Activated T-cell treated with anti-CD3 and anti-CD28 coated beads for 1 hour (primary cell): ENCODE measurements at places on chromosomes 12 and 14.

DNA sequence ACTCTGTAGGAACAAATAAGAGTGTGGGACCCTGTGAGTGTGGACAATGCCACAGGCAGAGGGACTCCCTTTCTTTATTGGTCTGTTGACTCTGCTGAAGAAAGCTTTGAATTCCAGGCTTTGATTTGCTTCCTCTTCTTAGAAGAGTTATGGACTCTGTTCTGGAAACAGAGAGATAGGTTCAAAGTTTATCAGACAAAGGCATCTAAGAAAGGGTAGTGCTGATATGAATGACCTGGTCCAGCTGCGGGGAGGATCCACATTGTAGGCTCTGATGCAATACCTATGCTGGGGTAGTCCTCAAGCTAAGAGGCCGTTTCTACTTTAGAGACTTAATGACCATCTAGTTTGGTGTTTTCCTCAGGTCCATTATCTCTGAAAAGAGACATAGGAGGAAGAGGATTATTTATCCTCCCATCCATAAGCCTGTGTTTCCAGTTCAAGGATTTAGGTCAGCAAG lies 10.7 kb upstream of the IKZF4 start:
- DNase-seq, result no peak

DNA sequence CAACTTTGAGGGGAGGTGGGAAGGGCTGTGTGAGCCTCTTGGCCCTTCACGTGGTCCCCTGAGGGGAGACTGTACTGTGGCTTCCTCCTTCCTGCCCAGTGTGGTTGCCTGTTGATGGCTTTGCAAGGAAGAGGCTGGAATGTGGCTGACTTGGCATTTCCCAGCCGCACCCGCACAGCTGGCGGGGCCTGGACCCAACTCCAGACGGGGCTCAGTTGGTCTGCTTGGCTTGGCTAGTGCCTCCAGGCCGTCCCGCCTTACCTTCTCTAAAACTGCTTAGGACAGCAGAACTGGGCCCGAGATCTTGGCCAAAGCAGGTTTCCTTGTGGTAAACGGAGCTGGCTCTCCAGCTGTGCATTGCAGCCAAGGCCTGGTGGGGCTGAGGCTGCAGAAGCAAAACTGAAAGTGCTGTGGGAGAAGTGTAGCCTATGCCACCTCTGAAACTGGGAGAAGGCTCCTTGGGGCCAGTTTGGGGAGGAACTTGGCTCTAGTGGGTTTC lies 139.5 kb downstream of the SMOC1 start:
- DNase-seq, result no peak

DNA sequence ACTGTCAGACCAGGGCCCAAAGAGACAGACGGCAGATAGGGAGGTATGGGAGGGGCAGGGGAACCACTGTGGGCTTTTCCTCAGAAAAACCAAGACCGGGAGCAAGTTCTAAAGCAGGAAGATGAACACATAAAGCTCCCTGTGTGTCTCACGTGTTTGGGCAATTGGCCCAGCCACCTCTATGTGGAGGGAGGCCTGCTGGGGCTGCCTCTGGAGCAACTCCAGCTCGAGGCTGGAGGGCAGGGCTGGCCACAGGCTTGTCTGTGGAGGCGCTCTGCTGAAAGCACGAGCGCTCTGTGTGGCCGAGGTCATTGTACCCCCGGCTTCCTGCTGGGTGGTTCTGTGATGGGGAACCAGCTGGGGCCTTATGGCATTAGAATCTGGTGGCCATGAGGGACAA lies 36.4 kb downstream of the TRAFD1 start:
- DNase-seq, result no peak

GRCh38 chr14:64752909-64753308 lies 48.7 kb downstream of the PLEKHG3 start:
- no peak for DNase-seq

DNA sequence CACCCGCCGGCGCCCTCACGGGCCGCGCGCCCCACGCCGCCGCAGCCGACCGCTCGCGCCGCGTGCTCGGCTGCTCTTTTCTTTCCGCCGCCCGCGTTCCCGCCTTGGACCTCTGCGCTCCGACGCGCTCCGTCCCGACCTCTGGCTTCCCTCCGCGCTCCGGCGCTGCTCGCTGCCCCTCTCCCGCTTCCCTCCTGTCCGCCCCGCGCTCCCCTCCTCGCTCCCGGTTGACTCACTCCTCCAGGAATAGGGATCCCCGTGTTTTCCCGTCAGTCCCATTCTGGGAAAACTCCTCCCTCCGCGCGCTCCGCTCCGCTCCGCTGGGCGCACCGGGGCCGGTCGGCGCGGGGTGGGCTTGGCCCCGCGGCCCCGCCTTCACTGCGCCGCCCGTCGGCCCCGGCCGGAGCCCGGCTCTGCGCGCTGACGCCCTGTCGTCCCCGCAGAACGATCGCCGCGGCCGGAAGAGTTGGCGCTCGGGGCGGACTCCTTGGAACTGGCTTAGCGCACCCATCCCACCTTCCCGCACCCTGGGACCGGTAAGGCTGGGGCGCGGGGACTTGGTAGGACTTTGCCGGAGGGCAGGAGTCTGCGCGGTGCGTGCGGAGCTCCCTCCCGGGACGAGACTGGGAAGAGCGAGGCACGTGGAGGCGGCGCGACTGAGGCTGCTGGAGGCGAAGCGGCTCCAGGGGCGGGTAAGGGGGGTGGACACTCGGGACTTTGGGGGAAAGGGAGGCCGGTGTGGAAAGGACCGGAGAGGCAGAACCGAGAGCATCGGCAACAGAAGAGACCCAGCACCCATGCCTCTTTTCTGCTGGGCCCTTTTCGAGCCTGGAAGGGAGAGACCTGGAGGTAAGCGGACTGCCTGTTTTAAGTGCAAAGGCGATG lies 550 bp downstream of the TEAD4 start:
- no peak for DNase-seq

DNA sequence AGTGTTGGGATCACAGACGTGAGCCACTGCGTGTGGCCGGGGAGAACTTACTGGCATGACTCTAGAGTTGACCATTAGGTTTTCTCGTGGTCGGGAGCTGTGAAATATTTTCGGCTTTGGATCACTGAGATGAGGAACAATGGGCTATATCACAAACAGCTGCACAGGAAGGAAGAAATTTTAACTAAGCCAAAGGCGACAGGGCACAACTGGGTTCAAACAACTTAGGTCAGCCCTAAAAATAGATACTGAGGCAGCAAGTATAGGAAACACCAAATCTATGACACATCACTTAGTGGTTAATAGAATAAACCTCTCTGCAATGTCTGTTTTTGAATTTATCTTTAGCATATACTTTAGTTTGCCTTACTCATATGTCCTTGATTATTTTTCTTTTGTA lies 162.9 kb downstream of the LRIG3 start:
- DNase-seq, result no peak
